ENCODE measurements at places on chromosomes 5 and 9. TPM values are rescaled to one million over a fixed set of nuclear protein-coding genes. Genes with fewer than 3 reads are reported as not detected.

The PTPDC1 gene
- total RNA-seq, result 13.7 TPM

The ZNF366 gene
- not detected for total RNA-seq

The PTRH1 gene
- 9.5 TPM for total RNA-seq

The POLE3 gene
- 49.5 TPM for total RNA-seq

The GFPT2 gene
- total RNA-seq, result 16.3 TPM

The CEP78 gene
- 39.3 TPM for total RNA-seq

The LRRC19 gene
- not detected for total RNA-seq

The NDOR1 gene
- 22.4 TPM for total RNA-seq

The BOD1 gene
- total RNA-seq, result 91.2 TPM

The FGF1 gene
- not detected for total RNA-seq
